ENCODE measurements at places on chromosomes 5 and 9.
A peak's percentile ranks its signal among the peaks of the same experiment; 100 is the strongest.

GRCh38 chr5:68216245-68217046 lies 890 bp downstream of the PIK3R1 start:
- peak; percentile 66 for DNase-seq

DNA sequence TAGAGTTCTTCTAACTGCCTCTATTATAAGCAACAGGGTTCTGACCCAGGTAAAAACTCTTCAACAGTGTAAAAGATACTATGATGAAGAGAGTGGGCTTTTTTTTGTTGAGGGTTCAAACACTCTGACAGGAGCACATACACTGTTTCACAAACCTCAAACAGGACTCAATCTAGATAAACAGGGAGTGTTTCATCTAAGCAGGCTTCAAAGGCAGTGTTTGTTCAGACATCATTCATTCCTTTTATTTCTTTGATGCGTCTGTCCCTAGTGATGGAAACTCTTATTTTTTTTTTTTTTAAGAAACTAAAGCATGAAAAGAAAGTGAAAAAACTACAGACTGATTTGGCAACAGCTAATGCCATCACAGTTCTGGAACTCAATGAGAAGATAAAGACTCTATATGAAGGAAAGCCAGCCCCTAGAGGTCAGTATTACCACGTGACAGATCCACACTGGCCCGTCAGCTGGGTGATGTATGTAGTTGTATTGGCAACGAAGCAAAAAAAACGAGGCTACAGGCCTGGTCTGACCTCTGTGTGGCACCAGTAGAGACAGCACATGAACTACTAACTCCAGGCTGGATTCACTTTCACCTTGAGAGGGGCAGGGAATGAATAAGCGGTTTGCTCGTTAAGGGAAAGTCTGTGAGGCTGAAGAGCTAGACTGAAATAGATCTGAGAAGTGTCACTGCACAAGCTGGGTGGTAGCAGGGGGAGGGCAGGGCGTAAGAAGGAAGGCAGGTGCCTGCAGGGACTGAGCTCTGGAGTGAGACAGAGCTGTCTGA lies 172.2 kb downstream of the CCDC192 start:
- DNase-seq, result peak; percentile 63

- DNase-seq, result no peak
Observed at GRCh38 chr5:164962329-164962961, 1457.0 kb downstream of the MAT2B start.

DNA sequence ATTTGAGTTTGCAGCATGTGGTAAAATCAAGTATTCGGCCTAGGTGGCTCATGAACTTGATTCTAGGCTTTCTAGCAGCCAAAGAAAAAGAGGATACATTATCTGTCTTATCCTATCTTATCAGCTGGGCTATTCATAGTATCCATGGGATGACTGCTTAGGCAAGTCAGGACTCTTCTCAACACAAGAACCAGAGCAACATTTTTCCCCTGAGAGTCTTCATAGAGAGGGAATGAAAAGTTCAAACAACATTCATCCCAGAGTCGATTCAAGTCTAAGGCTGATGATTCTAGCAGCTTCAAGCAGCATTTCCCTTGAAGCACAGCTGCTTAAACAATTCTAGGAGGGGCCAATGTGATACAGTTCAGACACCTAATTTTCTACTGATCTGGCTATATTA lies 3.0 kb downstream of the S100Z start:
- no peak for DNase-seq

- no peak for DNase-seq
Observed at GRCh38 chr5:55308254-55308836, 556 bp downstream of the MTREX start.

GRCh38 chr5:164487939-164488338 lies 982.5 kb downstream of the MAT2B start:
- DNase-seq, result no peak

- no peak for DNase-seq
Observed at GRCh38 chr9:98811051-98811650, 3.7 kb downstream of the GALNT12 start.

- DNase-seq, result no peak
Observed at GRCh38 chr5:60522292-60522905, 177.6 kb downstream of the DEPDC1B start.

DNA sequence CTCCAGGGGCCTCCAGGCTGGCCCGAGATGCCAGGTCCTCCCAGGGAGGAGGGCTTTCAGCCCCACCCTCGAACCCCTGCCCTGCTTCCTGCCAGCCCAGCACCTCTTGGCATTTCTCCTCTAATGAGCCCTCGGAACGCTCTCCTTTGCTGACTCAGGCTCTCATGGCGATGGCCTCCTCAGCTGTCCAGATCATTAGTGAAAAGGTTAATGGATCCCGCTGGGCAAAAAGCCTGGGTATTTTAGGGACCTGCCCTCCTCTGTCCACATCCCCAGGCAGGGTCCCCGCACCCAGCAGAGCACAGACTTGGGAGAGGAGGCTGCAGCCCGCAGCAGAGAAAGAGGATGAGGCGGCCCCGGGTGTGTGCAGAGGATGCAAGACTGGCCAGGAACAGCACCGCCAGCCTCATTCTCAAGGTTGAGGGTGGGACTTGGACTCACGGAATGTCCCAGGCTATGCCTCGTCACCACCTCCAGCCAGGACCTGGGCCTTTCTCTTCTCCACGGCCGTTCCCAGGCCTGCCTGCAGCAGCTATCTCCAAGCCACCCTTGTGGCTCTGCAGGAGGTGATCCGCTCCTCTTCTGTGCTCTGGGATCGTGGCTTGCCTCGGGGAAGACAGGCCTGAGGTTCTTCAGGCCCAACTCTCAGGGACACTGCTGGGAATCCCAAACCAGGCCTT lies 23.0 kb upstream of the ADAMTS2 start:
- peak; percentile 11 for DNase-seq

DNA sequence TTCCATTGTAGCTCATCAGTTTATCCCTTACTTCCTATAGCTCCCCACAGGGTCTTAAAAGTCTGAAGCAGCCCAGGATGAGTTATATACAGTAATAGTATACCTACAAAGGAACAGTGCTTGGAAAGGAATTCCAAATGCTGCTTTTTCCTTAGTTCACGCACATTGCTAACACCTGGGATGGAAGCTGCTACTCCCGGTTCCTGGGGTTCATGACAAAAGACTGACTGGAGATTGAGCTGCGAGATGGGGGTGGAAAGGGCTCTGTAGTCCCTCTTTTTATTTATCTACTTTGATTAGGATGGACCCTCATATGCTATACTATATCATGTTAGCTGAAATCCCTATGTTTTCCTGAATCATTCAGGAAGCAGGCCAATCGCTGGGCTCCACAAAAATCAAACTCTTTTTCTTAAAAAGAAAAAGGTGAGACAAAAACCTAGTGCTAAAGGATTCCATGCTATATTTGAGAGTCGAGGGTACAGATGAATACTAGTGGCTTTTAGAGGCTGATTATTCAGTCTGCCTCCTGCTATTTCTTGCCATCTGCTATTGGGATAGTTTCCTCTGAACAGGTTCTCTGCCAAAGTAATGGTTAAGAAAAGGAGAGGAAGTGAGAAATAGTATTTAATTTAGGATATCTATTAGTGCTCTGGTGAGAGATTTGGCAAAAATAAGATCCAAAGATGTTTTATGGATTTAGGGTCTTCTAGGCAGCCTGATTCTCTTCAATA lies 81.2 kb downstream of the MRPS27 start:
- no peak for DNase-seq

DNA sequence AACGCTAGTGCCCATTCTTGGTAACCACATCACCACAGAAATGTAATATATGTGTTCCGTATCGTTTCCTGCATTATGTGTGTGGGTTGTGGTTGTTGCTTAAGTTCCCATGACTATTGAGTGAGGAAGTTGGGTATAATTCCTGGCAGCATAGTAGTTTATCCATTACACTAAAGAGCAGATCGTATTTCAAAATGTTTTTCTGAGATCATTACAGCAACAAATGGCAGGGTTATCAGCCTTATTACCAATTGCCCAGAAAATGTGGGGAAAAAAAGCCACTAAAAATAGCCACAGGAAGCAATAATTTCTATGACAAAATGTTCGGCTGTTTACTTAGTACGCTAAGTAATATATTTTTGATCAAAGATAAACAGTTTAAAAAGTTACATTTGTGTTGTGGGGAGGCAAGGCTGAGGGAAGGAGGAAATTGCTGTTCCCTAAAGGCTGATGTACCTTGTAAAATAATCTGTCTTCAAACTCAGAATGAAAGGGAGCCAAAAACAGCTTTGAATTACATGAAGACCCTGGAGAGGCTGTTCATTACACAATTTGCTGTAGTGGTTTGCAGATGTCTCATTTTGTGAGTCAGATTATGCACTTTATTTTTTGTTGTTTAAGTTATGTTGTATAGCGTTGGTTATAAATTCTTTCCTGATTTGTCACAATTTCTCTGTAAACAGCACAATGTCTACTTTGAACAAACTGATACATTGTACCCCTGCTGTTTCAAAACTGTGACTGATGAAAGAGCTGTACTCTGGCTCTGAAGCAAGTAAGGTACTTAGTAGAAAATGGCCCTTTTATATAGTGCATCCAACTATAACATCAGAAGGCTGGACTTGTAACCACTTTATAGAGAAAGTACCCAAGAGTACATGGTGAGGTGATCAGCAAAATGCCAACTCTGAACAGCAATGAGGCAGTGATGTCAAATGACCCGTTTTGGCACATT lies 1028.5 kb downstream of the NR2F1-AS1 start:
- no peak for DNase-seq

GRCh38 chr9:102398205-102398604 lies 596.9 kb upstream of the CYLC2 start:
- DNase-seq, result no peak

- no peak for DNase-seq
Observed at GRCh38 chr5:178182158-178182876, 4.9 kb downstream of the GMCL2 start.

- peak; percentile 25 for DNase-seq
Observed at GRCh38 chr9:129231022-129231739, 53.1 kb upstream of the IER5L start.

GRCh38 chr5:149541893-149542292 lies 9.3 kb downstream of the CSNK1A1 start:
- DNase-seq, result no peak

DNA sequence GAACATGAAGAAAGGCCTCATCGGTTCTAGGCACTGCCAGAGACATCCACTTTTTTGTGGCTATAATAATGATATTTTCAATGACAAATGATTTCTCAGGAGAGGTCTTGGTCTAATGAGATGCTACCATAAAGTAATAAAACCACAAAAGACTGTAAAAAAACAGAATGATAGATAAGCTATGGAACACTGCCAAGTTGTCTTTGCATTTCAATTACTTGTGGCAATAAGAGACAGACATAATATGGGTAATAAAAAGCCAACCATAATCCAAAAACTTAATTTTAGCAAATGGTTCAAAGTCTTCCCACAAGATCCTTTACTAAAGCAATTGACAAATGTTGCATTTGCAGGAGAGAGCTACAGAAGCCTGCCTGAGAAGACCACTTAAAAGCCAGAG lies 292.5 kb downstream of the ATPSCKMT start:
- DNase-seq, result no peak

- no peak for DNase-seq
Observed at GRCh38 chr5:33299621-33300208, 141.1 kb upstream of the TARS1 start.

DNA sequence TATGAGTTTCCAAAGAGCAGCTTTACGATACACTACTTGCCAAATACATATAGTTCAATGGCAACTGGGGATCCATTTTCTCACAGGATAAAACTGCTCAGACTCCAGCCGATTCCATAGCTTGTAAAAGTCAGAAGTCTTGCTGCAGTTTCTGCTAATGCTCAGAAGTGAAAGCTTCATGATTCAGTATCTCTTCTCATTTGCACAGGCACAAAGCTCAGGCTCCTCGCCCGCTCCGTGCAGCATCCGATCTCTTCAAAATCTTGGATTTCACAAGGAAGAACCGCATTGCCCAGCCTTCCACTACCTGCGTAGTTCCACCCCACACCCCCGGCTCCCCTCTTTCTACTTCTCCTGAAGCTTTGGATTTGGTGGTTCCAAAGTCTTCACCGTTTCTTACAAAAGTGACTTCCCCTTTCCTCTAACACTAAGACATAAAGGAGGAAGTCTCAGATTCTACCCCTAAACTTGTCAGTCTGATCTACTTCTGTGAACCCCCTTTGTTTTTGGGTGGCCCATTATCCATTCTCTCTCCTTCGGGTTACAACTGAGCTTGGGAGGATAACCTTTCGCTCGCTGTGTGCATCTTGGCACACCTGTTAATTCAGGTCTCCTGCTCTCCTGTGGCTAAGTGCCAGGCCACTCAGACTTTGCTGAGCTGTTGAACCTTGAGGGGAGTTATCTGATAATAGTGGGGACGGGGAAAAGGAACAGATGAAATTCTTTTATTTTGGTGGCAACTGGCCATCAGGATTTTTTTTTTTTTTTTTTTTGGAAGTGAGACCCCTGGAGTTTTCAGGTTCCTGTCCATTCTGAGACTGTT lies 194.1 kb downstream of the GNA14 start:
- DNase-seq, result no peak

DNA sequence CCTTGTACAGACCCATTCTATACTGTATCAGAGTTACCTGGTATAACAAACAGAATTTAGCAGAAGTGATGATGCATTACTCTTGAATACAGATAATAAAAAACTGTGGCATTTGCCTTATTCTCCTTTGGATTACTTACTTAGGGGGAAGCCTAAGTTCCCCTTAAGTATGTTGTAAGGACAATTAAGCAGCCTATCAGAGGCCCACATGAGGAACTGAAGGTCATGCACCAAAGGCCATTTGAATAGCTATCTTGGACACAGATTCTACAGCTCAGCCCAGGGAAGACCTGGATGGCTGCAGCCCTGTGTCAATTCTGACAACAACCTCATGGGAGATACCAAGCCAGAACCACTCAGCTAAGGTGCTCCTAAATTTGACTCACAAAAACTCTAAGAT lies 125.2 kb downstream of the RAPGEF6 start:
- DNase-seq, result no peak

DNA sequence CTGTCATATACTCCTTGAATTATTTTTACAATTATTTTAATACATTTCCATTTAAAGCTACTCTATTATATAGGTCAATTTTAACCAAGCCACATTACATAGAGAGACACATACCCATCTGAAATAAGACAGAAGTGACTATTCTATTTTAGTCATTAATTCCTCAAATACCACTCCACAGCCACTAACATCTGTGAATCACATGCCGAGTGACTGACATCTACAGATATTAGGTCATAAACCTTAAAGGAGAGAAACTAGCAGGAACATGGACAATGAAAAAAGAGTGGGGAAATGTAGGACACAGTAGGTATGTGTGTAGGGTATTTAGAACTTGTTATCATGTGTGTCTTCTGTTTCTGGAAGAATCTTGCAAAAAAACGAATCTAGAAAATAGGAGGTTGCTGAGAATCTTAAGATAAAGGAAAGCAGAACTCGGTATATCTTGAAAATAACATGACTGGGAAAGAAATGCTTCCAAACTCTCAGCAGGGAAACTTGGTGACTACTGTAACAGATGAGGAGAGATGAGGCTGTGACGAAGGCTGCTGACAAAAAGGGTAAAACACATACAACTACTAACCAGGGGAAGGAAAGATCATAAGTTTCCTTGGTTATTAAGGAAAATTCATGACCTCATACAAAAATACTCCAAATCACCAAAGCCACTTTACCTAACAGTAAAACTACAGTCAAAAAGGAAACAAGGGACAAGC lies 84.6 kb downstream of the PLPP1 start:
- DNase-seq, result no peak

Data from left ventricle myocardium superior (tissue), 1 donor.